Right ventricle myocardium superior (tissue), 1 donor: ENCODE measurements at places on chromosomes 12 and 14.

- peak; percentile 50 for DNase-seq
Observed at GRCh38 chr12:76927170-76927784, 48.5 kb upstream of the CSRP2 start.

GRCh38 chr12:92221656-92222315, 76.1 kb upstream of the BTG1 start:
- no peak for DNase-seq

DNA sequence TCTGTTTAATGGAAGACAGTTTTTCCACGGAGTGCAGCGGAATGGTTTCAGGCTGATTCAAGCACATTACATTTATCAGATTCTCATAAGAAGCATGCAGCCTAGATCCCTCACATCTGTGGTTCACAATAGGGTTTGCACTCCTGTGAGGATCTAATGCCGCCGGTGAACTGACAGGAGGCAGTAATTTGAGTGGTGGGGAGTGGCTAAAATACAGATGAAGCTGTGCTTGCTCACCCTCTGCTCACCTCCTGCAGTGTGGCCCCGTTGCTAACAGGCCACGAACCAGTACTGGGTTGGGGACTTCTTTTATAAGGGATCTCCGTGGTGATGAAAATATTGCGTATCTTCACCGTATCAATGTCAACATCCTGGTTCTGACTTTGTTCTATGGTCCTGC, 107.8 kb downstream of the OTX2 start:
- DNase-seq = no peak

DNA sequence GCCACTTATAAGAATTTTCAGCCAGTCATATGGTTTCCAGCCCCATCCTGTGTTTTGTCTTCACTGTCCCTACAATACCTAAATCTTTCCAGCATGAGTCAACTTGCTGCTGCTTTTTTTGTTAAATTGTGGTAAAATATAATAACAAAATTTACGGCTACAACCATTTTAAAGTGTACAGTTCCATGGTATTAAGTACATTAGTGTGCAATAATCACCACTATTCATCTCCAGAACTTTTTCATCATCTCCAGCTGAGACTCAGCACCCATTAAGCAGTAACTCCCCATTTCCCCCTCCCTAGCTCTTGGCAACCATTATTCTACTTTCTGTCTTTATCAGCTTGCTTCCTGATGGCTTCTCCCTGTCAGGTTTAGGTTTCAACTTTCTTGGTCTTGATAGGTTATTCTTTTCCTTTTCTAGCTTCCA, 39.1 kb downstream of the FRS2 start:
- DNase-seq = no peak

- DNase-seq = peak; percentile 57
Observed at GRCh38 chr14:23365732-23366425, 907 bp upstream of the EFS start.

DNA sequence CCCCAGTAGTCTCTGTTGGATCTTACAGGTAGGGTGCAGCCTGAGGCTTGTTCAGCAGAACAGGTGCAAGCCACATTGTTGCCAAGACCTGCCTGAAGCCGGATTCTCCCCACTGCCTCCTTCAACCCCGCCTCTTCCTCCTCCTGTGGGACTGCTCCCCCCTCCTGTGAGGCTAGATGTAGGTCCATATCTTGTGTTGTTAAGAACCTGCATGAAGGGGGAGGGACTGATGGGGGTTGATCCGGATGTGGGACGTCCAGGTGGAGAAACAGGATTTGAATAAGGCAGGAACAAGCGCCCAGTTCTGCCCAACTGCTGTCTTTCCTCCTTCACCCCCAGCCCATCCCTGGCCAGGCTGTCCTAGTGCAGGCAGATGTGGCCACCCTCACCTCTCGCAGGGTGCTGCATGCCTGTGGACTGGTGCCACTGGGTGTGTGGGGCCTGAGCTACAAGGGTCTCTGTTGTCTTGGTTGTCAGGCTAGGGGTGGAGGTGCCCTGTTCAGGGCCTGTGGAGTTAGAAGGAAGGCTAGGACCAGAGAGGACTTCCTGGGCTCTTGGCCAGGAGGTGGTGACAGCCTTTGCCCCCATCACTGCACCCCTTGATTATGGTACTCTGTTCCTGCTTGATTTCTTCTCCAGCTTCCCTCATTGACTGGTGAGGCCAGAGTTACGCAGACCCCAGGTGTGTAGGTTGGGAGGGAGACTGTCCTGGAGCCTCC, 1.4 kb downstream of the NR4A1 start:
- no peak for DNase-seq

DNA sequence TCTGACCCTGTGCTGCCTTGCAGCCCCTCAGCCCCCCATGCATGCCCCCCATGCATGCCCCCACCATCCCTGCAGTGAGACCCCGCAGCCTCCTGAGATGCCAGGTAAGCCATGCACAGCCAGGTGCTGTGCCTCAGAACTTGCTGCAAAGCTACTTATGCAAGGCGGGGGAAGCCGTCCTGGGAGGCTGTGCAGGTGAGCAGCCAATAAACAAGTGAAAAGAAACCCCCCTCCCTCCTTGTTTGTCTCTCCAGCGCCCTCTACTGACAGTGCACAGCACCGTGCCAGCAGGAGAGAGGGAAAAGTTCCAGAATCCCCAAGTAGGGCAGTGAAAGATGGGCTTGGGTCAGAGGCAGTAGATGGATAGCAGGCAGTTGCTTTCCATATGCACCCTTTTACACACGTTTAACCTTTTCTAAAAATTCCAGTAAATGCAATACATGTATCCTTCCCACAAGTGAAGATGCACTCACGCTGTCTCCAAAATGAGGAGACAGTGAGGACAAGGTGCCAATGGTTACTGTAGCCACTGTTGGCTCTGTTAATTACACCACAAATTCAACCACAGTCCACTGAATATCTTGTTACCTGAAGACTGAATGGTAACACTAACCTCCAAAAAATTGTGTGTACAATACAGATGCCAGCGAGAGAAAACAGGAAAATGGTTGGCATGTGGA, 18.0 kb downstream of the TNFAIP2 start:
- DNase-seq = no peak

GRCh38 chr12:130849561-130850417, 10.7 kb upstream of the STX2 start:
- DNase-seq = no peak

- no peak for DNase-seq
Observed at GRCh38 chr12:3835914-3836313, 37.3 kb downstream of the PARP11 start.

GRCh38 chr12:2239381-2239871, 186.6 kb downstream of the CACNA1C start:
- peak; percentile 79 for DNase-seq

GRCh38 chr12:127149226-127149964, 1117.6 kb upstream of the TMEM132C start:
- no peak for DNase-seq

DNA sequence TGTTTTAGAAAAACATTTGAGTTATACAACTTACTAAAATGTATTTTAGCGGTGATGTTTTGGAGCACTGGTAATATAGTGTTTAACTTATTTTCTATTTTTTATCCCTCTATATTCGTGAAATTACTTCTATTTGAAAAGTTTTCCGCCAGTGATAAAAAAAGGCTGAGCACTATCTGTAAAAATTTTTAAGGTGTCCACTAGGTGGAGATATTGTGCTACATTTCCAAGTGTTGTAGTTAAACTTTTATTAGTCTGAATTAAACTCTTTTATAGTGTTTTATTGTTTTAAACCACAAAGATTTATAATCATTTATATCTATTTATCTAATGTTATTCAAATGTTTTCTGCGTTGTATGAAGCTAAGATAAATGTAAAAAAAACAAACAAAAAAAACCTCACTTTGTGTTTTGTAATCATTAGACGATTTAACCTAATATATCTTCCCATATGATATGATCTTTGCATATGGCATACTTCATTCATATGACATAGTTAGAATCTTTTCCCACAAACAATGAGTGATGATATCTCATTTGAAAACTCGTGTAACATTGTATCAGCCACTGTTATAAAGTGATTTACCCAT, 11.8 kb downstream of the ALG10B start:
- no peak for DNase-seq

DNA sequence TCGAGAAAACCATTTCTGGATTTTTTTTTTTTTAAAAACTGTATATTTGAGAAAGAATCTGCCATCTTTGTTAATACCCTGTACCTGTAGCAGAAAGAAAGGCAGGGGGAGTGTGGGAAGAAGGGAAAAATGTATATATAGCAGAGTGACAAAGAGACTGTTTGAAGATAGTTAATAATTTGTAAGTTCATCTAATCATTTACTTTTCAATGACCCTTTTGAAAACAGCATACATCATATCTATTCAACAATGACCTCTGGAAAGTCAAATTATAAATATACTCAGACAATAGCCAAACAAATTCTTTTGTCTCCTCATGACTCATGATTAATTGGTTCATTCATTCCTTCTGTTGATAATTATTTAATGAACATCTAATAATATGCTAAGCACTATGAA, 10.9 kb upstream of the CPM start:
- DNase-seq = no peak

DNA sequence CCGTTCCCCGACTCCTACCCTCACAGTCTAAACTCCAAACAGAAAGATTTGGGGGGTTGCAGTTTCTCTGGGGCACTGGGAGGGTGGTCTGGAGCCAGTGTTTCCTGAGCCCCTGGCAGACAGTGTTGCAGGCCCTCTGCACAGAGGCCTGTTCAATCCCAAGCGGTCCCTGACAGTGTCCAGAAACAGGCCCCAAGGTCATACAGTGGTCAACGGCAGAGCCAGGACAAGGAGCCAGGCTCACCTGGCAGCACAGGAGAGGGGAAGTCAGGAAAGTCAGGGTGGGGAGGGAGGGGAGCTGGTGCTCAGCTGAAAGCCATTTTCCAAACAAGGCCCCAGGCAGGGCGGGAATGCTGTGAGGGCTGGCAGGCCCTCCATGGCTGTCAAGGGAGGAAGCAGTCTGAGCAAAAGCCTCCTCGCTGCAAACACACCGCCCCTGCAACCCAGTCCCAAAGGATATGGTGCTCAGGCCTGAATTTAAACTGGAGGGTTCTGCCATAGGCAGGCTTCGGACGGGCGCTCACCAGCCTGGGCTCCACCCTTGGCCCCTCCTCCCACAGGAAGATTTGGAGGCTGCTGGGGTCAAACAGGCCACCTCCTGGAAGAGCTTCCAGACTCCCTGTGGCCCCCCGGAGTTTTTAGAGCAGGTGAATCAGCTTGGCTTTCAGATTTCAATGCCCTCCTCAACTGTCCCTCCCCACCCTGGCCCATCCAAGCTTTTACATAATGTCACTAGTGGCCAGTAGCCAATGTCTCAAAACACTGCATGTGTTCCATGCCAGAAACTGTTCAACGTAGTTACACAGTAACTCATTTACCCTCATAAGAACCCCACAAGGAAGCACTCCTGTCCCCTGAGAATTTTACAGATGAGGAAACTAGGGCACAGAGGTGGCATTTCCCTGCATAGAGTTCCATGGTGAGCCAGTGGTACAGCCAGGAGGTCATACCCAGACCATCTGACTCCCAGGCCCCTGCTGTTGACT, 41.5 kb downstream of the CHGA start:
- DNase-seq = peak; percentile 50

DNA sequence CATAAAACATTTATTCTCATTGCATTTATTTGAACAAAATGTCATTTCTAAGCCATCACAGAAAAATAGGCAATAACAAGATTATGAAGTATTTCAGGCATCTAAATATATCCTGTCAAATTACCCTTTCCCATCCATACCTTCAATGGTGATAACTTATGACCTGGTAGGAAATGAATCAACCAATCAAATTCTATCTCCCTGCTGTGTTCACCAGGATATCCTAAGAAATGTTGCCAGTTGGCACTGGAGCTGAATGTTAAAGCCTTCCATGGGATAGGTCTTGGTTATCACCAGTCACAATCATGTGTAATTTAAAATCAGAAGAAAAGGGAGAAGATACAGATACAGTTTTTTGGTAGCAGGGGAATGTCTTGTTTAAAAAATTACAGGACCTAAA, 23.7 kb downstream of the BMP4 start:
- no peak for DNase-seq

- DNase-seq = peak; percentile 80
Observed at GRCh38 chr14:92105893-92106142, 564 bp downstream of the ATXN3 start.

DNA sequence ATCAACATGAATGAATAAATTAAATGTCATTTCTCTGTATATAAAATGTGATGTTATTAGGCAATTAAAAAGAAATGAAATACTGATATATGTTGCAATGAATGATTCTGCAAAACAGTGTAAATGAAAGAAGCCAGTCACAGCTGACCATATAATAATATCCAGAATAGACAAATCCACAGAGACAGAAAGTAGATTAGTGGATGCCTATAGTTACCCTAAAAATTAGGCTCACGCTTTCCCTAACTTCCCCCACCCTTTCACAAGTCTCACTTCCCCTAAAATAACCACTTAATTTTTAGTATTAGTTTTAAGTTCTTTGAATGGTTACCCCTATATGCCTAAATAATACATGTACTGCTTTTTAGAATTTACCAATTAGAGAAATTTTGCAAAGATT, 348.9 kb upstream of the FAR2 start:
- DNase-seq = no peak

GRCh38 chr12:43288671-43289425, 263.2 kb downstream of the ADAMTS20 start:
- DNase-seq = no peak

- DNase-seq = no peak
Observed at GRCh38 chr12:95298916-95299315, 81.3 kb downstream of the VEZT start.

- DNase-seq = no peak
Observed at GRCh38 chr14:57982804-57983634, 117.1 kb upstream of the SLC35F4 start.

DNA sequence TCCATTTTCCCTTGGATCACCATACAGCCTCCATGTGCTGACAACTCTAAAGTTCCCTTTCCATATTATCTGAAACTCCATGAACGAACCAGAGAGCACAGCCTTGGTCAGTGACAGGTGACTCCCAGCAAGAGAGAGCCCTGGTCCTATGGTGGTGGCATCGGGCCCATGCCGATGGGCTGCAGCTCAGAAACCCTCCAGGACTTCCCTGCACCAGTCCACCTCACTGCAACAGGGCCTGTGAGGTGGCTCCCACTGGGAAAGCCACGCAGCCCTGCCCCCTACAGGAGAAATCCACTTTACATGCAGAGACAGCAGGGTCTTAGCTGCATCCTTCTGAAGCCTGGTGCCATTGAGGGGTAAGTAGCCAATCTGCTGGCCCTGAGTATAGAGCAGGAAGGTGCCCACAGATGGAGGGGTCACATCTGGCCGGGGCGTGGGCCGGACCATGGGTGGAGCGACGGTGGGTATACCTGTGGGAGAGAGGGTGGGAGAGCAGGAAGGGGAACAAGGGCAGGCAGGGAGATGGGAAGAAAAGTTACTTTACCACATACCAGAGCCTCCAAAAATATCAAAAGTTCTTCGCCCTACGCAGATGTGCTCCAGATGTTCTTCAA, 24.7 kb downstream of the RTRAF start:
- DNase-seq = peak; percentile 53

GRCh38 chr12:75446857-75447256, 33.7 kb upstream of the GLIPR1 start:
- DNase-seq = no peak

- peak; percentile 91 for DNase-seq
Observed at GRCh38 chr12:29783773-29784666, at the start of gene TMTC1. TMTC1 (minus strand) TSS chr12:29783942; CDS start chr12:29783751, 191 bp downstream.

GRCh38 chr12:100955139-100955538, 160.6 kb downstream of the ANO4 start:
- no peak for DNase-seq

GRCh38 chr12:122021193-122021821, 377 bp upstream of the BCL7A start:
- DNase-seq = peak; percentile 60

- no peak for DNase-seq
Observed at GRCh38 chr14:89041257-89041582, 216.8 kb downstream of the TTC8 start.
